ENCODE measurements at places on chromosomes 16 and 17.

DNA sequence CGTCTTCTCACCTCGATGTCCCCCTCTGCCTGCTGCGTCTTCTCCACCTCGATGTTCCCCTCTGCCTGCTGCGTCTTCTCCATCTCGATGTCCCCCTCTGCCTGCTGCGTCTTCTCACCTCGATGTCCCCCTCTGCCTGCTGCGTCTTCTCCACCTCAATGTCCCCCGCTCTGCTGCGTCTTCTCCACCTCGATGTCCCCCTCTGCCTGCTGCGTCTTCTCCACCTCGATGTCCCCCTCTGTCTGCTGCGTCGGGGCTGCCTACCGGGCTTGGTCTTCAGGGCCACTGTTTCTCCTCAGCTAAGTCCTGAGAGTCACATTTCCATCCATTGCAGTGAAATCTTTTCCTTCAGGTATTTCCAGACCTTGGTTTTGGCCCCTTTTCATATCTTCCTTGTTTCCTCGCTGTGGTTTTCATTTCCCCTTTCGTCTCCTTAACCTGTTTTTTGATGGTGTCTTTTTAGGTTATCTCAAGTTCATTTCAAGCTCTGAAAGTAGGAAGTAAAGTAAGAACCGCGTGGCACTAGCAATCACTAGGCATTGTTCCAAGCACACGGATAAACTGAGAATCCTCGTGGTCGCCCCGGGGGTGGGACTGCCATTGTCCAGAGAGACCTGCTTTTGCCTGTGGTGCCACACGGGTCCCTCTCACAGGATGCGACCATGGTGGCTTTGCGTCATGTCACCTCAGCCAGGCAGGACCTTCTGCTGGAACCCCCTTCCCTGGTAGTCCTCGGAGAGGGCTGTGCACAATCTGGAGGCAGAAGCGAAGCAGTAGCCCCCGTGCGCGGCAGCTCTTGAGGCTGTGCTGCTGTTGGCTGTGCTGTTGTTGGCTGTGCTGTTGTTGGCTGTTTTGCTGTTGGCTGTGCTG, 9.5 kb upstream of the ZNF750 start:
- no peak for DNase-seq

GRCh38 chr17:13587487-13588338, 14.0 kb downstream of the HS3ST3A1 start:
- no peak for DNase-seq

GRCh38 chr17:81040791-81041337, 5.9 kb downstream of the BAIAP2 start:
- no peak for DNase-seq

DNA sequence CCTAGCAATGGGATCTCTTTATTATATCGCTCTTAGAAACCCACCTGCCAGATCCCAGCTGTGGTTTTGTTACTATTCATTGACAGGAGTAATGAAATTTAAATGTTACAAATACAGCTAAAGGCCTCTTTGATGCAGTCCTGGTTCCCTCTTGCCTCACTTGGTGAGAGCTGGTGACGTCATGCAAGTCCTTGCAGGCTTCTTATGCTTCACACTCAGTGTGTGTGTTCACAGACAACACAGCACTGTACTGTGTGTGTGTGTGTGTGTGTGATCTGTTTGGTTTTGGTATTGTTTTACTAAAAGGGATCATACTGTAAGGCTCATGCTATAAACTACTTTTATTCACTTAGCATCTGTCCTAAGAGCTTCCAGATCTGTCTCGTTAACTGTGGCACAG, 75.0 kb downstream of the USP22 start:
- no peak for DNase-seq

- DNase-seq: no peak
Observed at GRCh38 chr17:80126449-80126715, 20.5 kb downstream of the EIF4A3 start.

- no peak for DNase-seq
Observed at GRCh38 chr17:74816905-74817620, 40.9 kb upstream of the NAT9 start.

DNA sequence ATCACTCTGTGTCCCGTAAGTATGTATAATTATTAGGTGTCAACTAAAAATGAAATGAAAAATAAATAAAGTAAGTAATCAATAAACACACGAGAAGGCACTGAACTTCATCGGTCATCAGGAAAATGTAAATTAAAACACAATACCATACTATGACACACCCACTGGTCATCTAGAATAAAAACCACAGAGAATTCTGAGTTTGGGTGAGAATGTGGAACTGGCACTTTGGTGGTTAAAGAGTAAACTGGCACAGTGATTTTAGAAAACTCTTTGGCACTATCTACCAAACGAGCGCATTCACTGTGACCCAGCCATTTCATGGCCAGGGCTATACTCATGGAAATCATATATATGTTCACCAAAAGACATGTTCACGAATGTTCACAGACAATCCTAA, 98.2 kb downstream of the HS3ST3A1 start:
- no peak for DNase-seq

- no peak for DNase-seq
Observed at GRCh38 chr16:13607289-13607688, 312.7 kb upstream of the ERCC4 start.

- no peak for DNase-seq
Observed at GRCh38 chr17:75511610-75512575, 3.4 kb downstream of the CASKIN2 start.

DNA sequence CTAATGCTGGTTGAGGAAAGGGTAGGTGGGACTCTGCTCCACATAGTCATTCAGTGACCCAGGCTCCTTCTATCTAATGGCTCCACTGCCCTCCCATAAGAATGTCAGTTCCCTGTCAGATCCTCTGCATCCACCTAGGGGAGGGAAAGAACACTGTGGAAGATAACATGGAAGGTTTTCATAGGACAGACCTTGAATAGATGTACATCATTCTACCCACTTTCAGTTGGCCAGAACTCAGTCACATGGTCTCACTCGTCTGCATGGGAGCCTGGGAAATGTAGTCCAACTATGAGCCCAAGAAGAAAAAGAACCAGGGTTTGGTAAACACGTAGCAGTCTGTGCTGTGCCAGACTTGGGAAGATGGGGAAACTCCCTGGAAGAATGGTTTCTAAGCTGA, 27.1 kb upstream of the SCNN1B start:
- DNase-seq: no peak

DNA sequence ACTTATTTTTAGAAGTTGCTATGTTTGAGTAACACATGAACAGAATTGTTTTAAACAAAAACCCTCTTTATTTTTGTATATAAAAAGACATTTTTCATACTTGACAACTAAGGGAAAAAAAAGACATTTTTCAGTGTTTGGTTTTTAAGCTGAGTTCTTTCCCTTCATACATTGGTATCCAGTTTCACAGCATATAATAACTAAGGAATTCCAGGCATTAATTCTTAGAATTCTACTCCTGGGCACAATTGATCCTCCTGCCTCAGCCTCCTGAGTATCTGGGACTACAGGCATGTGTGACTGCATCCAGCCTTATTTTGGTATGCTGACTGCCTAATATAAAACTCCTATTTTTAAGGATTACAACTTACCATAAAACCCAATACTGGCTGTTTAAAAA, 8.4 kb downstream of the FBXO47 start:
- no peak for DNase-seq

GRCh38 chr17:79826204-79826680, 13.0 kb downstream of the CBX4 start:
- no peak for DNase-seq

GRCh38 chr17:78407387-78408000, 29.0 kb downstream of the PGS1 start:
- DNase-seq: no peak

GRCh38 chr16:11857161-11857560, 5.8 kb upstream of the RSL1D1 start:
- DNase-seq: no peak

DNA sequence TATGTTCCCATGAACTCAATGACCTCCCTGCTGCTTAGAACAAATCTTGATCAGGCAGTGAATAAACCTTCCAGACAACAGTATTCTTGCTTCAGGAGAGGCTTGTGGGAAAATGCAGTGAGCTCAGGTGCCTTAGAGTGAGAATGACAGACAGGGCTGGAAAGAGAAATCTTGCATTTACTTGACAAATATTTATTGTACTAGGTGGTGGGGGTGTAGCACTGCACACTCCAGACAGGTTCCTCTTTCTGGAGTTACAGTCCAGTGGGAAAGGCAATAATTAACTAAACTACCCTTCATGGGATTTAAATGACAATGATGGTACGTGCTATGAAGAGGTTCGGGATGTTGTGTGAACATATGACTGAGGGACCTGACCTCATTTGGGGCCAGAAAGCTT, 182.9 kb downstream of the SHISA9 start:
- peak; percentile 66 for DNase-seq

- no peak for DNase-seq
Observed at GRCh38 chr17:68910789-68911431, 44.3 kb downstream of the ABCA8 start.

GRCh38 chr17:44655983-44656710, at the start of gene MEIOC:
TSS of gene MEIOC (plus strand) at chr17:44656468. CDS start at chr17:44656614, 146 bp downstream.
- DNase-seq: no peak

- DNase-seq: no peak
Observed at GRCh38 chr17:17380145-17380925, 77.2 kb downstream of the NT5M start.
